ENCODE measurements at places on chromosomes 1 and 21.

GRCh38 chr21:39660191-39660980 lies 47.6 kb downstream of the B3GALT5 start:
- no peak for DNase-seq

- DNase-seq, result peak; percentile 65
Observed at GRCh38 chr1:151443846-151444782, 15.2 kb downstream of the POGZ start.

DNA sequence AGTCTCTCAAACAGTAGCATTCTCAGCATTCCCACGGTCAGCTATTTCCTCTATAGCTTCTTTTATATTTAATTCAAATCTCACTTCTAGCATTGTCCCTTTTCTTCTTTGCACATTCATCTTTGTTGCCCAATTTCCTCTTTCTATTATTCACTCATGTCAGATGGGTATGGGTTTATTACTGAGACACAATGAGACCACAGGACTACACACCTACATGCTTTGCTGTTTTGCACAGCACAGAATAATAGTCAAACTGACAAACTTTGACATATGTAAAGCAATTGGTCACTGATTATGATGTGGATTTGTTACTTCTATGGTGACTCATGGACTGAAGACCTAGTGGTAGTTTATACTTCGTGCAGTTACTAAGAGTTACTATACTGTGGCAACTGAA lies 5.8 kb upstream of the CD1C start:
- DNase-seq, result peak; percentile 92

GRCh38 chr1:7552402-7552801 lies 218.7 kb upstream of the VAMP3 start:
- DNase-seq, result no peak

DNA sequence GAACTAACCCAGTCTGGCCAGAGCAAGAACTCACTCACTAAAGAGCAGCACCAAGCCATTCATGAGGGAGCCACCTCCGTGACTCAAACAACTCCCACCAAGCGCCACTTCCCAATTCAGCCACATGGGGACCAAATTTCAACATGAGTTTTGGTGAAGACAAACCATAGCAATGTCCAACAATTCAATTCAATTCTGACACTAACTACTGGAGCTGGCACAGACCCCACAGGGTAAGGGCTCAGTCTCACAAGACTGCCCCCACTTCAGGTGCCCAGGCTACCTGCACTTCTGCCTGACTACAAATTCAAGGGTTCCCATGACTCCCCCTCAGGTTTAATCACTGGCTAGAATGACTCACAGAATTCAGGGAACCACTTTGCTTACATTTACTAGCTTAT lies 48.8 kb upstream of the RAP1A start:
- peak; percentile 12 for DNase-seq

GRCh38 chr1:229225331-229225782 lies 45.6 kb upstream of the RAB4A start:
- no peak for DNase-seq

- DNase-seq, result peak; percentile 10
Observed at GRCh38 chr1:147625362-147625995, 44.8 kb downstream of the ACP6 start.

GRCh38 chr21:33229784-33230544 lies at the start of gene IFNAR2:
Gene IFNAR2 (plus strand): TSS chr21:33229938. CDS start chr21:33241923, 11,985 bp downstream.
- DNase-seq, result peak; percentile 69

DNA sequence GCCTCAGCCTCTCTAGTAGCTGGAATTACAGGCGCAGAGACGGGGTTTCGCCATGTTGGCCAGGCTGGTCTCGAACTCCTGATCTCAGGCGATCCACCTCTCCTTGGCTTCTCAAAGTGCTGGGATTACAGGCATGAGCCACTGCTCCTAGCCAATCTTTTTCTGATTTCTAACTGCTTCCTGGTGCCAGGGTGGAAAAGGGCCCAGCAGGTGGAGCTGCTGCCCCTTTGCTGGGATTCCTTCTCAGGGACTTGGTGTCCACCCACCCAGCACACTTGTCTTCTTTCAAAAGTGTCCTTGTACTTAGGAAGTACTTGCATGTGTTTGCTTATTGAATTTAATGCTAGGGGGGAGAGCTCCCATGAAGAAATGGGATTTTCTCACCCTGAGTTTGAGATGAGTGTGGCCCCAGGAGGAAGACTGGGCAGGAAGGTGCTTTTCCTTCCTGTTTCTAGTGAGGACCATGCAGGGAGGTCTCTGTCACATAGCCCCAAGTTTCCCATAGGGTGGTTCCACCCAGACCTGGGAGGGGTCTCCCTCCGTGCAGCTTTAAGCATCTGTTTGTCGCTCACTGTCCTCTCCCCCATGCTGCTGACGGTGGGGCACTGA lies 14.2 kb downstream of the UTP11 start:
- DNase-seq, result no peak

GRCh38 chr1:107529511-107530149 lies 388.8 kb downstream of the NTNG1 start:
- no peak for DNase-seq

DNA sequence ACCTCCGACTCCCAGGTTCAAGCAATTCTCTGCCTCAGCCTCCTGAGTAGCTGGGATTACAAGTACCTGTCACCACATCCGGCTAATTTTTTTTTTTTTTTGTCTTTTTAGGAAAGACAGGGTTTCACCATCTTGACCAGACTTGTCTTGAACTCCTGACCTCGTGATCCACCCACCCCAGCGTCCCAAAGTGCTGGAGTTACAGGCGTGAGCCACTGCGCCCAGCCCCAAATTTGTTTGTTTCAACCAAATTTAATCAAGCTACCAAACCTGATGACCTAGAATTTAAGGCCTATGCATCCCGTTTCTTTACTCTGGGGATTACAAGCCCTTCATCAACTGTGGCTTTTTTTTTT lies 58.3 kb upstream of the TBX15 start:
- no peak for DNase-seq

DNA sequence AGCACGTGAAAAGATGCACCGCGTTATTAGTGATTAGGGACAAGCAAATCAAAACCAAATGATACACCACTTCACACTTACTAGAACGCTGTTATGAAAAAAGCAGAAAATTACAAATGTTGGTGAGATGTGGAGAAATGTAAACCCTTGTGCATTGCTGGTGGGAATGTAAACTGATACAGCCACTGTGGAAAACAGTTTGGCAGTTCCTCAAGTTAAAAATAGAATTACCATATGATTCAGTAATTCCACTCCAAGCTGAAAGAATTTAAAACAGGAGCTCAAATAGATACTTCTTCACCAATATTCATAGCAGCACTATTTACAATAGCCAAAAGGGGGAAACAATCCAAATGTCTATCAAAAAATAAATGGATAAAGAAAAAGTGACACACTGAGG lies 10.3 kb upstream of the EVI5 start:
- DNase-seq, result no peak

DNA sequence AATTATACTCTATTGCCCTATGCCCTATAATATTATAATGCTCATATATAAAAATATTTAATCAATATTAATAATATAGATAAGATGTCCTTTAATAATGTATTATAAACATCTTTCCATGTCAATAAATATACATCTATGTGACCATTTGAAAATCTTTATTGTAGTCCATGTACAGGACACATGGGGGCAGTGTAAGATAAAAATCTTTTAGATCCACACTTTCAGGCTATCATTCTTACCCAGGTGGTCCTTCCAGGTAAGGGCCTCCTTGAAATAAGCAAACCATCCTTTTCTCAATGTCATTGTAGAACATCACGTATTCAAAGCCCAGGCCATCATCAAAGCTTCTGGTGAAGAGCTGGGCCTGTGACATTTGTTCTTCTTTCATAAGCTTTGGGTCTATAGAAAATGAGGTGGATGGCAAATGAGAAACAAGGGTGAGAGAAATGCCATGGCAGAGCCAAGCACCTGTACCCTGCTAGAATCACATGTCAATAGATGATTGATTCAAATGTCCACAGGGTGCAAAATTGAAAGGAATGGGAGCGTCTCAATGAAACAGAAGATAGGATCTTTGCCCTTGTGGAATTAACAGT lies 20.2 kb downstream of the THEM4 start:
- no peak for DNase-seq

GRCh38 chr1:50419192-50419906 lies 3.9 kb downstream of the DMRTA2 start:
- no peak for DNase-seq

DNA sequence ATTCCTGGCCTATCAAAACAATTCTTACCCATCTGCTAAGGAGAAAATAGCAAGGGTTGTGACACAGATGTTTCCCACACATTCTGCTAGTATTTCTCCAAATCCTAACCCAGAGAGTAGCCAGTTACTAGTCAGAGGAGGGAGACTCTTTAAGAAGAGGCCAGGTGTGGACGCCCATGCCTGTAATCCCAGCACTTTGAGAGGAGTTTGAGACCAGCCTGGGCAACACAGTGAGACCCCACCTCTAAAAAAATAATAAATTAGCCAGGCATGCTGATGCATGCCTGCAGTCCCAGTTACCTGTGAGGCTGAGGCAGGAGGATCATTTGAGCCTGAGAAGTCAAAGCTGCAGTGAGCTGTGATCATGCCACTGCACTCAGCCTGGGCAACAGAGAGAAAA lies 28.6 kb downstream of the NVL start:
- DNase-seq, result no peak

DNA sequence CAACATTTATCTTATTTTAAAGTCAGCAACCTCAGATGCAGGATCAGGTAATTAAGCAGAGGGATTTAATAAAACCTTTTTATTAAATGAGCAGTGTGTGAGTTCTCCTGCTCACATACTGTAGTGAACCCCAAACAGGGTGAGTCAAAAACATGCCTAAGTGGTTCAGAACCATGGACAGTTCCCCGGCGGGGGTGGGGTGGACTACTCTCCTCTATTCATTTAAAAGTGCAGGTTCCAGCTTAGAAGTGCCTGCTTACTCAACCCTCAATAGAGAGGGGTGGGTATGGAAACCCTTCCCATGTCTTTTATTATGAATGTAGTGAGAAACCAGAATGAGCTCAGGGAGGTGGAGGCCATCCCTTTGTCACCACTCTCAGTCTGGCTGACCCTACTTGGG lies 397.9 kb downstream of the HHAT start:
- no peak for DNase-seq

DNA sequence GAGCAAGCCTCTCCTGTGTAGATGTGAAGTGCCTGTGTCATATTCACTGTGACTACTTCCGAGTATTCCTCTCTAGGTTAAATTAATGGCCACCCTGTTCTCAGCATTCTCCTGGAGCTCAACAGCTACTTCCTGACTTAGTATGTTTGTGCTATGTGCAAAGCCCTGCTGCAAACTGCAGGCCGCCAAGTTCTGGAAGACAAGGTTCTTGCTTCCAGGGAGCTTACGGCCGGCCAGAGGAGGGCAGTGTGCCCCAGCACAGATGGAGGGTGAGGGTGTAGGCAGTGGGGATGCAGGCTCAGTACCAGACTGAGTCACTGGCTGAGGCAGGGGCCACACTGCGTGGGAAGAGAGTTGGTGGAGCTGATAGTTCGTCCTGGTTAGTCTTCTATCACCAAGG lies 43.2 kb downstream of the ELK4 start:
- DNase-seq, result peak; percentile 25

DNA sequence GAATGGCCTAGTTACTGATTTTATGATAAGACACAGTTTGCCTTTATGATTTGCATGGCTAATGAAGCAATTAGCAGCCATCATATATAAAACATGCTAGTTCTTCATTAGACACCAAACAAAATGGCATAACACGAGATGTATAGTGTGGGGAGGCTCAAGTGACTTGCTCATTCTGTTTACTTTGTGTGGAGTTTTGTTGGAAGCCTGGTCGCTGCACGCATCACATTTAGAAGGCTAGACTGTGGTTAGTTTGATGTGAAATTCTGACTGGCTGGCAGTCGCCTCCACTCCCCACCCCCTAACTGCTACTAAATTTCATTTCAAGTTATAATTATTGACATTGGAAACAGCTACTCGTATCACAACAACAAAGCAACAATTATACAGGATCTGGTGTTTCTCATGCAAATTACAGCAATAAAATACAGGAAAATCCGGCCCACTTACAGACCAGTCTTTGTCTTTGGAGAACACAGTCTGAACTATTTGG lies 356.1 kb downstream of the LMO4 start:
- DNase-seq, result no peak

DNA sequence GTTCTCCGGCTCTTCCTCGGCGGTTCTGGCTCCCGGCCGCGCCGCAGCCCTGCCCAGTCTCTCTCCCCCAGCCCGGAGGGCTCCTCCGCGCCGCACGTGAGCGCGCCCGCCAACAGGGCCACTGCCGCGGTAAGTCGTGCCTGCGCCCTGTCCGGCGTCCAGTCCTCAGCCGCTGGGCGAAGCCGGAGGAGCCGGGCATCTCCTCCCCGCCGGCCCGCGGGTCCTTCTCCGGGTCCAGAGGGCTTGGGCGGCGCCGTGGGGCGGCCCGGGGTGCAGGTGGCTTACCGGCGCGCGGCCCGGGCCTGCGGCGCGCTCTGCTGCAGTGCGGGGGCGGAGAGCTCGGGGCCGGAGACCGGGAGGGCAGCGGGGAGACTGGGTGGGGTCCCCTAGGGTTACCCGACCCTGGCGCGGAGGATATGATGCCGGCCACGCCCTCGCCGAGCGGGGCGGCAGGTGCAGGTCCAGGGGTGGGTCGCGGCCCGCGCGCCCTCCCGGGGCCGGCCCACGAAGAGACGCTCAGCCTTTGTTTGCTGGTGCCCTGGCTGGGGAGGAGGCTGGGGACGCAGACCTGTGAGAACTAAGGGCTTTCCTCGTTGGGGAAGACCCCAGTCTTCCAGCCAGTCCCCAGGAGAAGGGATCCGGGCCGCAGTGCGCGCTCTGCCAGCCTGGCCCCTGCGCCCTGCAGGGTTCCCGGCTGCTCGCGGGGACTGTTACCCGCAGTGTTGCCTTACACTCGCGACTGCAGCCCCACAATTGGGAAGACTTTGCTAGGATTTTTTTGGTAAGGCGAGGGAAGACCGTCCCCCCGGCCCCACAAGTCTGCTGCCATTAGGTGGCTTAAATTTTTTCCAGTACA lies at the start of gene DOP1B:
Gene DOP1B (plus strand): TSS at position 10 of the 856 bp plus-strand sequence. CDS start 7,910 bp downstream, outside the sequence.
- DNase-seq, result peak; percentile 12

DNA sequence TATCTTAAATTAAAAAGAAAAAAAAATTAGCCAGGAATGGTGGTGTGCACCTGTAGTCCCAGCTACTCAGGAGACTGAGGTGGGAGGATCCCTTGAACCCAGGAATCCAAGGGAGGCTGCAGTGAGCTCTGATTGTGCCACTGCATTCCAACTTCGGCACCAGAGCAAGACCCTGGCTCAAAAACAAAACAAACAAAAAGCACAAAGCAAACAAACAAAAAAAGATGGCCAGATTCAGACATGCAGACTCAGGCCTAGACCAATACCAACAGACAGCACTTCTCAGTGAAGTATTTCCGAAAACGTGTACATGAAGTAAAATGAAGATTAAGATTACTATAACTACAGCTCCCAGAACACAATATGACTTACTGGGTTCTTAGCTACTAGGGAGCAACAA lies 10.6 kb downstream of the SLC35D1 start:
- DNase-seq, result no peak

- no peak for DNase-seq
Observed at GRCh38 chr1:119866451-119866850, 29.9 kb downstream of the ADAM30 start.

GRCh38 chr1:210098356-210098755 lies 134.2 kb upstream of the SERTAD4 start:
- DNase-seq, result no peak

DNA sequence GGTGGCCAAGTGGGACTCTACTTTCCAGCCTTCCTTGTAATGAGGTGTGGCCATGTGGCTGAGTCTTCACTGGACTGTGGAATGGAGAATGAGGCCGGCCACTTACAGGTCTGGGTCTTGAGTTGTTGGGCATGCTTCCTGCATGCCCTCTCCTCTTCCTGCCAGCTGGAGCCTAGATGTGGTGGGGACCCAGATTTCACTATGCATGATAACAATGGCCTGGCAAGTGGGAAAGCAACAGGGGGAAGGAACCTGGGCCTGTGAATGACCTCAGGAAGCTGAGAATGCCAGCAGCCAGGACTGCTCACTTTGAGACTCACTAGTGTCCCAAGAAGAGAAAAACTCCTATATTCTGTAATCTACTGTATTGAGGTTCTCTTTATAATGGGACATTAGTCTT lies 8.5 kb upstream of the SLC26A9 start:
- no peak for DNase-seq
